ENCODE measurements at places on chromosomes 2 and 18. TPM values are rescaled to one million over a fixed set of nuclear protein-coding genes. Genes with fewer than 3 reads are reported as not detected.

ZNF804A gene
- total RNA-seq, result not detected

C2orf72 gene
- not detected for total RNA-seq

GALNT13 gene
- total RNA-seq, result 0.36 TPM

TGFBRAP1 gene
- 32.6 TPM for total RNA-seq

RBM44 gene
- total RNA-seq, result 0.72 TPM
